ENCODE measurements at places on chromosomes 3 and 15. TPM values are rescaled to one million over a fixed set of nuclear protein-coding genes. Genes with fewer than 3 reads are reported as not detected.
A peak's percentile ranks its signal among the peaks of the same experiment; 100 is the strongest.

- DNase-seq: no peak
These were observed 912.7 kb downstream of the TUSC7 start for GRCh38 chr3:117622171-117622841.

DNA sequence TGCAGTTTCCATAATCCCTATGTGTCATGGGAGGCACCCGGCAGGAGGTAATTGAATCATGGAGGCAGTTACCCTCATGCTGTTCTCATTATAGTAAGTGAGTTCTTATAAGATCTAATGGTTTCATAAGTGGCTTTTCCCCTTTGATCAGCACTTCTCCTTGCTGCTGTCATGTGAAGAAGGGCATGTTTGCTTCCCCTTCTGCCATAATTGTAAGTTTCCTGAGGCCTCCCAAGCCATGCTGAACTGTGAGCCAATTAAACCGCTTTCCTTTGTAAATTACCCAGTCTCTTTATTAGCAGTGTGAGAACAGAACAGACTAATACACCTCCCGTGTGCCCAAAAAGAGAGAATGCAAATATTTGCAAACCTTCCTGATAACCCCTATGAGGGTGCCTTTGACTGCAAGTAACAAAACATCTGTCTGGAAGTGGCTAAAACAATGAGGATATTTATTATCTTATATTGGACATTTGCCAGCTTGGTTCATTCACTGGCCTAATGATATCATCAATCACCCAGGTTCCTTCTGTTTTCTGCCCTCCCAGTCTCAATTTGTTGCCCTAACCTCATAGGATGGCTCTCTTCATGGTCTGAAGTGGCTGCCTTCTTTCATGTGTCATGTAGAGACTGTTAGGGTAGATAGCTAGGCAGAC, 68.7 kb downstream of the BHLHE40 start:
- no peak for DNase-seq

The TFDP2 gene
- 25.7 TPM for total RNA-seq

The RPL32 gene
- 1,376 TPM for total RNA-seq

DNA sequence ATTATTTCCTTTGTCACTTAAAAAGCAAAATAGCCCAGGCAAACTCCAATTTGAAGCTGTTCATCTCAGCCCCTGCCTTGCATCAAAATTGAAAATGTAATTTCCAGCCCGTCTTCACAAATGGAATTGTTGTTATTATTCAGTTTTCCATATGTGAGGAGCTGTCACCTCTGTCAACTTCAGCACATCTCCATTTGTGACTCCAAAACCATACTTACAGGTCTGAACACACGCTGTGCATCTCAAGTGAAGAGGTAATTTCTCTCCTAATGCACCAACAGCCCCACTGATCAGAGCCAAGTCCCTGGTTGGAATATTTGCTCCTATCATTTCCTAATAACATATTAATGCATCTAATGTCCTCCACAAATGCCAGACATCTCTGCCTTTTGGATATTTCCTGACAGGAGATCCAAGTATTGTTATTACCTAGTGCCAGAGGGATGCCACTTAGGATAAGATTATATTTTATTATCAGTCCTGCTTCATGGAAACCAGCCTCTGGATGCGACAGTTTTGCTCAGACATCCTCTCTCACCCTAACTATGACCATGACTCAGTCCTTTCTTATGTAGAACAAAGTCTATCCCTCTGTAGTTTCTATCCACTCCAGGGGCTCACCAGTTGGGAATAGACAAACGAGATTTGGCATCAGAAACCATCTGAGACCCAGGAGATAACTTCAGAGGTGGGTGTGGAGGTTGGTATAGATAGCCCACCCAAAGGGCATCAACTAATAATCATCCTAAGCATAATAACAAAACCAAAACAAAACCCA, 379.8 kb downstream of the VPS13C start:
- DNase-seq: no peak

DNA sequence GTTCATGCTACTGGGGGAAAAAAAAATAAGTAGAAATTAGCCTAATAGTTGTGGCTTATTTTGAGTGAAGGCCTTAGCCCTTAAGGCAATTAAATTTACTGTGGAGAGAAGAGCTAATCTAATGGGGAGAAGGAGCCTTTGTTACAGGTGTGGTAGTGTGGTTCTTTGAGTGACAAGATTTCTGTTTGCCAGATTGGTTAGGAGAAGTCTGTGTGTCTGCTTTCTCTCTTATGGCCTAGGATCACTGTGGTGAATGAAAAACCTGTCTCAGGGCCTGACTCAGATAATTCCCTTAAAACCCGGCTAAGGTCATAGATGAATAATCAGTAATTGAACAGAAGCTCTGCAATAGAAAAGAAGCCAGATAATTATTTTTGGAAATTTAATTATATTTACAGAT, 27.0 kb downstream of the OPA1 start:
- DNase-seq: no peak

The FAM107A gene
- 3.6 TPM for total RNA-seq

- DNase-seq: no peak
These were observed 49.5 kb downstream of the TBL1XR1 start for GRCh38 chr3:177147790-177148189.

DNA sequence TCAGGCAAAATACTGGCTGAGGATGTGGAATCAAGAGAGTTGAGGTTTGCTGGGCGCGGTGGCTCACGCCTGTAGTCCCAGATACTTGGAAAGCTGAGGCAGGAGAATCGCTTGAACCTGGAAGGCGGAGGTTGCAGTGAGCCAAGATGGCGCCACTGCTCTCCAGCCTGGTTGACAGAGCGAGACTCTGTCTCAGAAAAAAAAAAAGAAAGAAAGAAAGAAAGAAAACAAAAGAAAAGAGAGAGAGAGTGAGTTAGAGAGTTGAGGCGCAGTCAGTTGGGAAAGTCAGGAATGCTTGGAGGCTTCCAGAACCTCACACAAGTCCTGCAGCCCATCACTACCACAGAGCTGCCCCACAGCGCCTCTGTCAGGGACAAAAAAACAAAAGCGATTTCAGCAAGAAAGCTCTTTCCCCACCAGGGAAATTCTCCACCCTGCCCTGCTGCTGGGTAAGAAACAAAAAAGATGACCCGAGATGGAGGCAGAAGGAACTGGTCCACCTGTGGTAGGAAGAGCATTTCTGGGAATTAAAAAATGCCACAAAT, 13.8 kb downstream of the HDC start:
- no peak for DNase-seq

DNA sequence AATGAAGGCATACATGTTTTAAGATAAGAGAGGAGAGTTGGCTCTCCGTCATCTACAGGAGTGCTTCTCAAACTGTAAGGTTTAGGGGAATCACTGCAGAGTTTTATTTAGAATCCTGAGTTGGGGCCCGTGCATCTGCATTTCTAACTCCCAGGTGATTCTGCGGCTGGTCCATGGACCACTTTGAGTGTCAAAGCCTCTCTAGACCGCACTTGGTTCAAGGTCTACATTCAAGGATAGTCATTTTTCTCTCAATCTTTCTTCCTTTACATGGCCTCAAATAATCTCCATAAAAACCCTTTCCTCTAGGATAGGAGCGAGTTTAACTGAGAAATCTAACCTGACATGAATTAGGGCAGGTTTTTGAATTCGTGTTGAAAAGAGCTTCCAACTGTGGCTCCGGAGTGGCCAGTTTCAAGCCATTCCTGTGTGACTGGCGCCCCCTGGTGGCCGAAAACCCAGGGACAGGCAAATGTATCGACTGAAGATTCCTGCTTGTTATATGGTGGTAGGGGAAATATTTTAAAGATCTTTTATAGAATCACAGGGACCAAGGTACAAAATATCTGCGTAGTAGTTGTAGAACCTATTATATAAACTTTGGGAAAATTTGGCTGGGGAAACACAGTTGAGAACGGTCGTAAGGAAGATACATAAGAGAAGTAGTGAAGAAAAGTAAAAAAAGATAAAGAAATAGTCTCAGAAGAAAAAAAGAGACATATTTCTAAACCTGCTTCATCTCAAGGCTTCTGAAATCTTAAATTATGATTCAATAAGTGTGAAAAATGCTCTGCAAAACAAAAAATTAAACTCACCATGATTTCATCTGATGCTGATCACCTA, 11.9 kb downstream of the GABRR3 start:
- DNase-seq: peak; percentile 90

- no peak for DNase-seq
These were observed 59.5 kb upstream of the DPPA4 start for GRCh38 chr3:109396806-109397205.

The MORC1 gene
- not detected for total RNA-seq

DNA sequence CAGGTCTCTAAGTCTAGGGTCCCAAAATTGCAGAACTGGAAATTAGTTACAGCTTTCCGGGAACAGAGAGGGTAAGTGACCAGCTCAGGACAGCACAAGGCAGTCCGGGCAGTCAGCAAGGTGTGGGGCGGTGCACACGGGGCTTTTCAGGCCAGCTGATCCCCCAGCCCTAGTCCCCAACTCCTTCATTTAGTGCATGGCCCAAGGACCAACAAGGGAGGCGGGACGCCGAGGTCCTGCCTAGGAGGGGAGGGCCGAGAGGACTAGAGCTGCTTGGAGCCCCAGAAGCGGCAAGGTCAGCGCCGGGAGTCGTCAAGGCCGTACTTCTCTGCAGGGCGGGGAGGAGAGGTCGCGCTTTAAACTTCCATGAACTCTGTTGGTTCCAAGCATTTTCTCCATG, 2.0 kb upstream of the PDE8A start:
- peak; percentile 40 for DNase-seq

GRCh38 chr3:184381261-184382224, 1.7 kb downstream of the CHRD start:
- DNase-seq: no peak

DNA sequence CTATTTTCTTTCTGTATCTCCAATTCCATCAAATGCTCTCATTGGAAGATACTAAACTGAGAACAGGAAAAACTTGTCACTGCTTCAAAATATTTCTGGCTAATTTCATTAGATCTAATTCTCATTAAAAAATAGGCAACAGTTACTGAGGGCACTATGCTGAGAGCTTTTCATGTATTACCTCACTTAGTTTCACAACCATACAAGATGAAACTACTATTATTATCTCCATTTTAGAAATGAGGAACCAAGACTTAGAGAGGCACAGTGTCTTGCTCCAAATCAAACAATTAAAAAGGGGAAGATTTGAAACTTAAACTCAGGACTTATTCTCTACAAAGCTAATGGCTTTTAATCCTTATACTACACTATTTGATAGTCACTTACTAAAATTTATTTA, 7.2 kb upstream of the OTOL1 start:
- DNase-seq: no peak

The DUOXA2 gene
- total RNA-seq: not detected

DNA sequence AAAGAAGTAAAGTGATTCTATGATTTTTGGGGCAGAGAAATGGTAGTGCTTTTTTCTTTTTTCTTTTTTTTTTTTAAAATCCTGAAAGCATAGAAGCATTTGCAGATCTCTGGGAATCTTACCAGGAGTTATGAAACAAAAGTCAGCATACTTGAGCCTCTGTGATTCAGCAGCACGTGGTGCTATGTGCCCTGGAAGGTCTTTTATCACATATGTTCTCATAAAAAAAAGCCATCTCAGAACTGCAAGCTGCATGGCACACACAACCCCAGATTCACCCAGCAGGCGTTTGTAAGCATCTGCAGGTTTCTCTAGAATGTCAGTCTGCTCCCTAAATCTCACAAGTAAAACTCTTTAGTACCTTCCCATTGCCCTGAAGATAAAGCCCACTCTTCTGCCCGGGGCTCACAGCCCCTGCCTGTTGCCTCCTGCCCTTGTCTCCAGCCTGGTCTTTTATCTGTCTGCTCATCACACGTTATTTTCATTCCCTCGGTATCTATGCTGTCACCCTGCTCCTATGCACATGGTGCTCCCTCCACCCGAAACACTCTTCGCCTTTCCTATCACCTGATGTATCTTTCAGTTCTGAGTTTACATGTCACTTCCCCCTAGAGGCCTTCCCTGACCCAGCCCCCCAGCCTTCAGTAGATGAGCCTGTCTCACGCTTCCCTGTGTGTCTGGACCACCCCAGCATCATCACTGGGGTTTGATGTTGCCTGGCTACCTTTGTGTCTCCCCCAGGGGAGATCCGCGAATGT, 72.4 kb downstream of the CHDH start:
- no peak for DNase-seq

The TRAIP gene
- total RNA-seq: 0.82 TPM

DNA sequence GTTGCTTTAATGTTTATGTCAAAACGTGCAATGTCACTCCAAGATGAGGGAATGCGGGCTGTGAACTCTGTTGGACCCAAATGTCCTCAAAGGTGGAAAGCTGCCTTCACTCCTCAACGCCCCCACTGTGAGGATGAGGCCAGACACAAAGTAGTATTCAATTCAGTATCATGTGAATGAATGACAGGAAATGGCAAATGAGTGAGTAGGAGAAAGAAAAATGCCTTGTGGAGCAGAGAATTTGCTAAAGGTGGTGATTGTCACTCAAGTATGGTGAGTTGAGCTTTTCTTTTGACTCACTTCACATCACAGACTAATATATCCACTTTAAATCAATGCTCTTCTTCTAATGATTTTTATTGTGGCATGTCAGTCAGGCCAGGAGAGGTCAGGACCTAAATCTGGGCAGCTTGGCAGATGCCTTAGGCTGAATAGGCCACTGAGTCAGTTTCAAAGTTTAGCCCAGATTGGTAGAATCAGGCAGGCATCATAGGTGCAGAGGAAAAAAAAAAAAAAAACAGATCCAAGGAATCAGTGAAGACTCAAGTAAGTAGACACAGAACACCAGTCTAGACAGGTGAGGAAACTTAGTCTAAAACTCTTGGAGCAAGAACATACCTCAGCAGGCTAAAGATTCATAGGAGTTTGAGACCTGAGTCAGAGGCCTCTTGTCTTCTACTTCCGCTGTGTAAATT, 71.0 kb upstream of the ZBED2 start:
- no peak for DNase-seq

DNA sequence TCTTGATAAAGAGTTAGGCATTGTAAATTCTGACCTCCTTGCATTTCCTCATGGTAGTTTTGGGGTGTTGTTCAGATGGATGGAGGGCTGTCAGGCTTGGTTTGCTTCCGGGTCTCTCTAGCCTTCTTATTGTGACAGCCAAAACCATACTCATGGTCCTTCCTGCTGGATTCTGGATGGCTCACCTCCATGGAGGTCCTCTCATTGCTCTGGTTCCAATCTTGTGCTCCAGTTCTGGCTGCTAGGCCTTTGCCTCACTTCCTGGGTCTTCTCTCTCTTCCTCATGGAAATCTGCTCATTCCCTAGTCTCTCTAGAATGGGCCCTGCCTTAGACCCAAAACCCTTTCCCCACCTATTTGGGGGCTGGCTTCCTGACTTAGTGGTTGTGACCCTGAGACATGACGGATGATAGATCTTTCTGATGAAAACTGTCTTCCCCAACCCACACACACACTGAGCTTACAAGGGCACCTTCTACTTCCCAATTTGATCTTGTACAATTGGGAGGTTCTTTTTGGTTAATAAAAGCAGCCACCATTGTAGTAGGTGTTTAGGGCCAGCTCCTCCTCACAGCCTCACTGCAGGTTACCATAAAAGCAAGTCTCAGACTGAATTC, 66.2 kb upstream of the XCR1 start:
- no peak for DNase-seq

- DNase-seq: no peak
These were observed 206.5 kb downstream of the CBLB start for GRCh38 chr3:105662306-105662705.

DNA sequence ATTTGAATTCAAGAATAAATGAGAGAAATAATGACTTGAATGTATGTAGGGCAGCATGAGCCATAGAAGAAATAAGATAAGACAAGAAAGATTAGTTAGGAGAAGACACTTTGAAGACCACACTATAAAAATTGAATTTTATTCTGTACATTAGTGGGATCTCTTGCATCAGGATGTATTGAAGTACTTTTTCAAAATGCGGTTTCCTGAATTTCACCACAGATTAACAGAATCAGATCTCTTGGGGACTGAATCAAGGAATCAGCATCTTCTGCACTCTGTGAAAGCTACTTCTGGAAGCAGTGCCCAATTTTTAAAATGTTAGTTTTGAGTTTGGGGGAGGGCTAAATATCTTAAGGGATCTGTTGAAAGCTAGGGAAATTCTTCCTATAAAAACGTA, 763.9 kb upstream of the GOLIM4 start:
- no peak for DNase-seq
